ENCODE measurements at places on chromosomes 6 and 20. TPM values are rescaled to one million over a fixed set of nuclear protein-coding genes. Genes with fewer than 3 reads are reported as not detected.

The PERP gene
- total RNA-seq, result 1.4 TPM

The TIAM2 gene
- total RNA-seq, result 32.5 TPM

The CCN5 gene
- total RNA-seq, result not detected

The EFCAB8 gene
- total RNA-seq, result not detected

The STK38 gene
- 19.1 TPM for total RNA-seq

The KHDC1L gene
- not detected for total RNA-seq

The FAM83C gene
- not detected for total RNA-seq

The PEX7 gene
- total RNA-seq, result 7.0 TPM
